Left ventricle myocardium inferior (tissue), 1 donor: ENCODE measurements at places on chromosomes 1 and 21. TPM values are rescaled to one million over a fixed set of nuclear protein-coding genes. Genes with fewer than 3 reads are reported as not detected.

DNA sequence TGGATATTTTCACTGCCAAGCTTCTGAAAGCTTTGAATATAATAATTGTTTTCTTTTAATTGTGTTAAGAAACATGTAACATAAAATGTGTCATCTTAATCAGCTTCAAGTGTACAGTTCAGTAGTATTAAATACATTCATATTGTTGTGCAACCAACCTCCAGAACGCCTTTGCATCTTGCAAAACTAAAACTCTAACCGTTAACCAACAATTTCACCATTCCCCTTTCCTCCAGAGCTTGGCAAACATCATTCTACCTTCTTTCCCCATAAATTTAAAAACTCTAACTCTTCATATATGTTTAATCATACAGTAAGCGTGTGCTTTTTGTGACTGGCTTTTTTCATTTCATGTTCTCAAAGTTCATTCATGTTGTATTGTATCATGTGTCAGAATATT is 2.1 kb downstream of the MNDA start:
- DNase-seq, result no peak

DNA sequence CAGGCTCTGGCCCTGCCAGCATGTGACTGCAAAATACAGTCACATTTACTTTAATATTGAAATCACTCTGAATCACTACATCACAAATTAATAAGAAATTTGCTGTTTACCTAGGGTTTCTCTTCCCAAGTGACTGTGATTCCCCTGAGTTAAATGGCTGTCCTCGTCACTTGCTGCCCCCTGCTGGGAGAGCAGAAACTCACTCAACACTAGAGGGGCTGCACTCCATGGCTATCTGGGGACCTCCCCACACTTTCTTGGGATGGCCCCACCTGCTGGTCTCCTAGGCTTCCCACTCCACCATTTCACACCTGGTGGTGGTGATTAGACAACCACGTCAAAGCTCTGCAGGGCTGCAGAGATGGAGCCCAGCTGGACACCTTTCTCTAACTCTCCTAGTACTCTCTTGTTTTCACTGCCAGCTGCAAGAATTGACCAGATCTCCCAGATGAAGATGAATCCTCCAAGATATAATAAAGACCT is 63.4 kb downstream of the CD2 start:
- no peak for DNase-seq

DNA sequence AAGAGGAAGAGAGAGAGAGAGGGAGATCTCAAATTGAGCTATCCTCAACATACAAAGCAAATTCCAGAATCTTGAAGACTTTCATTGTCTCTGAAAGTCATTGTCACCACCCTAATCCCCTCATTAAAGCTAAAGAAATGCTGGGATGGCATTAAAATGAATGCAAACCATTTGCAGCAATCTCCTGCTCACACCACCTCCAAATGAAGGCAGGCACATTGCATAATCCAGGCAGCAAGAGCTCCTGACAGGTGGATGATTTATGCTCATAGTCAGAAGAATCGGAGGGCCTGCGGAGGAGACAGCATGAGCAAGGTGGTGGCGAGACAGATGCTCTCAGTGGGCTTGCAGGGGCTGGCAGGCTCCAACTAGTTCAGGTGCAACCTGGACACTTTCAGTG is 90.2 kb downstream of the ESRRG start:
- no peak for DNase-seq

GRCh38 chr1:169200319-169200718 is 93.8 kb downstream of the ATP1B1 start:
- DNase-seq, result no peak

Gene TYW3
- 20.9 TPM for total RNA-seq

Gene BCL2L15
- not detected for total RNA-seq

Gene OR10Z1
- not detected for total RNA-seq
